ENCODE measurements at places on chromosomes 4 and X. TPM values are rescaled to one million over a fixed set of nuclear protein-coding genes. Genes with fewer than 3 reads are reported as not detected.

ATP8A1 gene
- 2.4 TPM for total RNA-seq

MBTPS2 gene
- 12.6 TPM for total RNA-seq

GUCY1A1 gene
- 0.14 TPM for total RNA-seq

ZGRF1 gene
- total RNA-seq = 25.2 TPM

UCP1 gene
- total RNA-seq = not detected

RAPGEF2 gene
- total RNA-seq = 84.9 TPM

NLGN3 gene
- 0.22 TPM for total RNA-seq

RHOH gene
- total RNA-seq = 0.44 TPM

RAB40AL gene
- total RNA-seq = 0.66 TPM

TMEM154 gene
- 13.3 TPM for total RNA-seq

SRPX2 gene
- 73.2 TPM for total RNA-seq

ZNF630 gene
- total RNA-seq = 0.29 TPM

DMRTC1B gene
- not detected for total RNA-seq

NRK gene
- 2.1 TPM for total RNA-seq

FAM47E gene
- not detected for total RNA-seq

PCSK1N gene
- total RNA-seq = not detected

FAM47A gene
- not detected for total RNA-seq
